ENCODE measurements at places on chromosomes 11 and 22.
A peak's percentile ranks its signal among the peaks of the same experiment; 100 is the strongest.

DNA sequence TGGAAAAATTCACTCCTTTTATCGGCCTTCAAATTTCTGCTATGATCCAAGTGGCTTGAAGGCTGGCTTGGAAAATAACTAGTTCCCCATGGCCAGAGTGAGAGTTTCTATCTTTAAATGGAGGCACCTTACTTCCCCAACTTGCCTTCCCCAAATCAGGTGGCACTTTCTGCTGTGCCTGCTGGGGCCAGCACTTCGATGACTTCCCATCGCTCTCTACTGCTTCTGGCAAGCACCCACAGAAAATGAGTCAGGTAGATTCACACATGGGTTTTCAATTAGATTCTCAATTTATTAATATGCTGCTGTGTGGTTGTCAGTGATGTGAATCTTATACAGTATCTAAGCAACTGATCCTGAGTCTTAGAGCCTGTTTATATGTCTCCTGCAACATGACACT lies 398.8 kb upstream of the RAG2 start:
- no peak for DNase-seq

DNA sequence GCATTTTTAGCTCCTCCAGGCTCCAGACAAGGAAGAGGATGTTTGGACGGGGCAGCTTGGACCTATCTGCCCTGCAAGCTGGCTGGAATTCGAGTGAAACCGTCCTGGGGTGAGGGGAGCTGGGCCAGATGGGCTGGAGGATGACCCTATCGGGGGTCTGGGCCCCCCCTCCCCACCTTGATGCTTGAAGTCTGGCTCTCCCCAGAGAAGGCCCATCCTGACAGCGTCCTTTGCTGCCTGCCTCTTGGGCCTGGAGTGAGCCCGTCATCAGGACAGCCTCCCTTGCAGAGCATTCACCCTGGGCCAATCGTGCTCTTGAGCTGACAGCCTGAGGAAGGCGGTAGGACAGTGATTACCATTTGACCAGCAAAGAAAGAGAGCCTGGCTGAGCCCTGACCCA lies 5.3 kb upstream of the PDGFB start:
- no peak for DNase-seq

GRCh38 chr22:21894799-21895198 lies 27.4 kb upstream of the MAPK1 start:
- DNase-seq, result no peak

DNA sequence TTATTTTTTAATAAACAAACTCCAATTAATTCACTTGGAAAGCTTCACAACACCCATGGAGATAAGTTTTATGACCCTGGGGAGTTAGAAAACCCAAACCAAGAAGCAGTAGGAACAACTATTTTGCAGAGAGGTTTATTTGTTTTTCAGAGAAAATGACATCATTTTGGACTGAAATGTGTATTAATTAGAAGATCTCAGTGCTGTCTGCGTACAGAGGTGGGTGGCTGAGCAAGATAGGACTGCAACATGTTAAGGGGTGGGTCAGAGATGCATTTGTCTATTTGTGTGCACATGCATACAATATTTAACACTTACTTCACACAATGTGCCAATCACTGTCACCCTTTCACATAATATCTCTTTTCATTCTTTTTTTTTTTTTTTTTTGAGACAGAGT lies 1.1 kb downstream of the SCGB1A1 start:
- no peak for DNase-seq

GRCh38 chr11:123622576-123622975 lies 31.8 kb downstream of the SCN3B start:
- DNase-seq, result no peak

DNA sequence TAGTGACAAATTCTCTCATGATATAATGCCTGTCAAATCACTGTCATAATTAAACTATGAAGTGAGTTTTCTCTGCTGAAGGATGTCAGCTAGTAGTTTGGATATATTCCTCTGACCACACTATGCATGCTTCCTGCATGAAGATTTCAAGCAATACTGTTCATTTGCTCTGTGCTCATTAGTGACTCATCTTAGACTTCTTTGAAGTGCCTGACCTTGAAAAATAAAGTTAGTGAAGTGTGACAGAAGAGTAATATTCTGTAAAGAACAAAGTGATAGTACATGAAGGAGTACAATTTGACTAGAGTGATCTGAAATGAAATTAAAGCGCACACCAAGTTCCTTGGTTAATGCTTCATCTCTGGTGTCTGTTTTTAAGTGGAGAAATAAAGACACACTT lies 629.5 kb upstream of the ANO3 start:
- no peak for DNase-seq

GRCh38 chr22:44546686-44547310 lies 48.8 kb upstream of the RTL6 start:
- DNase-seq, result no peak

GRCh38 chr11:60428517-60428916 lies 855 bp upstream of the MS4A5 start:
- DNase-seq, result no peak

DNA sequence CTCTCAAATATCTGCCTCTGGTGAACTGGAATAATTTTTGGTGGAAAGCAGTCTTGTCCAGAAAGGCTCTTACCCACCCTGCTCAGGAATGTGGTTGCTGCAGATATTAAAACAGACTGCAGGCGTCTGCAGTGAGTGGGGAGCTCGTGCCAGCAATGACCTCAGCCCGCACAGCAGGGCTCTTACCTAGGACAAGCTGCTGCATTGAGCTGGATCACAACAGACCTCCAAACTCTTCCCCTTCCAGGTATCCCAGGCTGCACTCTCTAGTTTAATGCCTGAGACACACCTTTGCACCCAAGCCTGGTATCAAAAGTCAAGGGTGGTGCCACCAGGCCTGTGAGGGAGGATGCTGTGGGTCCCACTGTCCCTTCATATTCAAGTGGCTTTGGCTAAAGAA lies 69.7 kb upstream of the CDON start:
- DNase-seq, result no peak

GRCh38 chr11:128437136-128437535 lies 150.2 kb downstream of the ETS1 start:
- DNase-seq, result no peak

DNA sequence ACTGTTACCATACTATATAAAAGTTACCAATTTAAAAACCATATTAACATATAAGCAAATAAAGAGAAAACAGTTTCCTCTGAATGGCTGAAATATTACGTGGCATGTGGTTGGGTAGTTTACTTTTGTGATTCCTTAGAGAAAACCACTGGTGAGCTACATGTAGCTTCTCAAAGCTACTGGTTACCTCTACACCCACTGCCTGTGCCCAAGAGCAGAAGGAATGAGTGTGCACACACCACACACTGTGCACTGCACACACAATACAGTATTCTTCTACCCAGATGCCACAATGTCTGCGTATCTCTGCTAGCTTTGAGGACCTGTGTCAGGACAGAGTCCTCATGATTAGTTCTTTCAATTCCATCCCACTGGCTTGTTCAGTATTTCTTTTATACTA lies 25.5 kb upstream of the YPEL1 start:
- no peak for DNase-seq

DNA sequence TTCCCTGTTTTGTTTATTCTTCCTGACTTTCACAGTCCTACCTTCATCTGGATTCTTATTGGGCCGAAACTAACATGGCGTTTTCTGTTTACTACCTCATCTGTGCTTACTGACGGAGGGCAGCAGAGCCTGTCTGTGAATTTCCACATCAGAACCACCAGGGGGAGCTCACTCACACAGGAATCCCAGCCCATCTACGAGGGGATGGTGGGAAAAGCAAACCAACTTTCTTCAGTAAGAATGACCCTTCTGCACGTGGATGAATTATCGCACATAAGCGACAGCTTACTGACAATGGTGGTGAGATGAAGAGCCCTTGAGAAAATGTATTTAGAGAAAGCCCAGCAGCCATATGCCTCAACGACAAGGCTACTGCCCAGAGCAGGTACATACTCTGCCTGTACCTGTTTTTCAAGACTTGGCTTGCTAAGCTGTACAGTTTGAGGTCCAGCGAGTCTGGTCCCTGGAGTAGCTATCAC lies 42.5 kb downstream of the LARGE2 start:
- DNase-seq, result peak; percentile 73

- DNase-seq, result no peak
Observed at GRCh38 chr11:9760193-9760575, 96.3 kb downstream of the SWAP70 start.

GRCh38 chr11:12518606-12519385 lies 141.4 kb downstream of the PARVA start:
- DNase-seq, result no peak

DNA sequence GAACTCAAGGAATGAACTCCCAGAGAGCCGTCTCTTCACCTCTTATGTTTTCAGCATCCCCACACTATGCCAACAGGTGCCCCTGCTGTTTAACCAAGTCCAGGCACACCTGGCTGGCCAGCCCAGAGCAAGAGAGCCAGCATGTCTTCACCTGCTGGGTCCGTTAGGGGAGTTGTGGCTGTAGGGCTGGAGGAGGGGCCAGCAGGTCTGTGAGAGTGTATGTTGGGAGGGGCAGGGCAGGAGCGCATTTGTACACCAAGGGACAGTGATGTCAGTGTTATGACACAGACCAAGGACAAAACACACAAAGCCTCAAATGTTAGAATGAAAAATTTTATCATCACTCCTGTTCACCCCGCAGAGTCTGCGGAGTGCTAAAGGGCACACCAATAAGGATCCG lies 5.8 kb downstream of the PATZ1 start:
- no peak for DNase-seq

DNA sequence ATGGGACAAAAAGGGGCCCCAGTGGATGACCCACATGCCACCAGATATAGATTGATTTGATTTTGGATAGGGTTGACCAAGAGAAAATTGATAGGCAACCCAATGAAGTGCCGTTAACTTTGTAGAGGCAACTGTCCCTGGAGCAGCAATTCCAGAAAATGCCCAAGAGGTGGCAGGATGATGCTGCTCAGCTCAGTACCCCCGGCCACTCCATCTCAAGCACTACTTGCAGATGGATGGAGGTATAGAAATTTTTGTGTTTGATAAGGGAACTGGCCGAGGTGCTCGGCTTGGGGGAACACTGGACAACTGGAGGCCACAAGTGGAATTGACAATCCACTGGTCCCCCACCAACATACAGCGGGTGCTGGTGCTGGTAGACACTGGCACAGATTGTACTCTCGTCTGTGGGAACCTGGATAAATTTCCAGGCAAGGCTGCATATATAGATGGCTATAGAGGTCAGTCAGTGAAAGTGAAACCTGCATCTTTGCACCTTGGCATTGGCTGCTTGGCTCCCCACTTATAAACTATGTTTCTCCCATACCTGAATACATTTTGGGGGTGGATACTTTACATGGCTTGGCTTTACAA lies 86.3 kb downstream of the CCDC83 start:
- DNase-seq, result no peak

DNA sequence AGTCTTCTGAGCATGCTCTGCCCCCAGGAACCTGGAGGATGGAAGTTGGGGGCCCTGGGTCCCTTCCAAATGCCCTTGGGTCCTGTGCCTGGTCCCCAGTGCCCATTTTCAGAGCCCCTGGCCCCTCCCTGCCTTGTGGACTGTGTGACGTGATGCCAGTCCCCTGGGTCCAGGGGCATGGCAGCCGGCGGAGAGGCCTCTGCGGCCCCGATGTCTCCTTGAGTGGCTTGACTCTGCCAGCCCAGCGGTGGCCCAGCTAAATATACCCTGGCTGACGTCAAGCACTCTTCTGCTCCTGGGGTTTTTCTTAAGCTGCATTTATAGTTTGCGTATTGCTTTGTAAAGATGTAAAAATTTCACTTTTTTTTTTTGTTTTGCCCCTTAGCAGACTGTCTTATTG lies 35.2 kb upstream of the PARVG start:
- no peak for DNase-seq

DNA sequence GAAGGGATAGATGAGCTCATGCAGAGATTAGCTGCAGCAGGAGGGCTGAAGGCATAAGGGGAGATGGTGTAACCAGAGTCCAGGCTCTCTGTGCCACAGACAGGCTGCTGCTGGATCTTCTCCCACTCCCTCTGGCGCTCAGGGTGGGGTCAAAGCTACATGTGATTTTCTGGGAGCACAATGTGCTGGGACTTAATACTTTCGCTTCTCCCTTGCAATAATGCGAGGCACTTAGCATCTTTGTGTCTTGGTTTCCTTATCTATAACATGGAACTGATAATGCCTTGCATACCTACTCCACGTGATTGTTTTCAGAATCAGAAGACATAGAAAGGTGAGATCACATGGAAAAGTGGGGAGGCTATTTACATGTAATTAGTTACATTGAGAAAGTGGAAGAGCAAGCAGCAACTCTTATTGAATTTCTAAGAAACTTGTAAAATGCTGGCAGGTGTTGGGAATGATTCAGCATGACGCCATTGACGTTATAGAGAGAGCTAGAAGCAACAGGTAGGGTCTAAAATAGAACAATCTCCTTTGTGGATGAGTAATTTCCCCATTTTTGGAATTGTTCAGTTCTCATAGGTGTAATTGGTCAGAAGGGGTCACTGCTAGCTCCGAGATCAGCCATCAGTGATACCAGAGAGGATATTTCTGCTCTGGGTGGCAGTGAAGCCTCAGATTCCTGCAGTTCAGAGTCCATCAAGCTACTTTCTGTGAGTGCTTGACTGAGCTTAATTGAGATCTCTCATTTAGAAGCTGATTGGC lies 8.2 kb upstream of the OR9I1 start:
- DNase-seq, result no peak

DNA sequence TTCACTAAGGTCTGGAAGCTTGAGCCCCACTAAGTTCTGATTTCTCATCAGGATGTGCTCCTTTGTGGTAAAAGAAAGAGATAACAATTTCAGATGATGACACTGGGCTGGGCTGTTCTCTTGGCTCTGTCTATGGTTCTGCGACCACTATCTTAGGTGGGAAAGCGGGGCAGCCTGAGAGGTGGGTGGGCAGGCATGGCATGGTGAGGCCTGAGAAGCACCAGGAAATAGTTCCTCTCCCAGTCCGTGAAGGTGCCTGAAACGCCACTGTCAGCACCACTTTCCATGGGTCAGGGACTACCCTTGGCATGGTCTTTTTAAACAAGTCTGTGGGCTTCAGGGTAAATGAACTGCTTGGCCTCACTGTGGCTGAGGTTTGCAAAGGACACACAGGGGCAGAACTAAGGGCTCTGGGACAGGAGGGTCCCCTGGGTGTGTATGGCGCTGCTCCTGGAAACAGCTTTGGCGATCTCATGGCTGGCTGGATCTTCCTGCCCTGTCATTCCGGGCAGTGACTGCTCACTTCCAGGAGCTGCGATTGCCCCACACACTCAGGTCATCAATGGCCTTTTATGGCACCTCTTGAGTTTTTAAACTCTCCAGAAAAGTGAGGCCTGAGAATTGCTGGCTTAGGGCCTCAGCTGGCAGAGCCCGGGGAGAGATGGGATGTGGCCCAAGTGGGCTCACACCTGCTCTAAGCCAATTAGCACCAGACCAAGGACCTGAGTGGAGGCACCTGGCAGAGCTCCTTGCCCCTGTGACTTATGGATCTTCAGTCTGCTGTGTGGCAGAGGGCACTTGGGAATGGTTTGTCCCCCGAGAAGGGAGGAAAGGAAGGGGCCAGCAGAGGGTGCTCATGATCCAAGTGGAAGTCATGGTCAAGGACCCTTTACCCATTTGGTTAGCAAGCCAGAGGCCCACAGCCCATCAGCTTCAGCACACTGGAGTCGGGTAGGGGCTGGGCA lies 55.6 kb upstream of the LYVE1 start:
- DNase-seq, result no peak

DNA sequence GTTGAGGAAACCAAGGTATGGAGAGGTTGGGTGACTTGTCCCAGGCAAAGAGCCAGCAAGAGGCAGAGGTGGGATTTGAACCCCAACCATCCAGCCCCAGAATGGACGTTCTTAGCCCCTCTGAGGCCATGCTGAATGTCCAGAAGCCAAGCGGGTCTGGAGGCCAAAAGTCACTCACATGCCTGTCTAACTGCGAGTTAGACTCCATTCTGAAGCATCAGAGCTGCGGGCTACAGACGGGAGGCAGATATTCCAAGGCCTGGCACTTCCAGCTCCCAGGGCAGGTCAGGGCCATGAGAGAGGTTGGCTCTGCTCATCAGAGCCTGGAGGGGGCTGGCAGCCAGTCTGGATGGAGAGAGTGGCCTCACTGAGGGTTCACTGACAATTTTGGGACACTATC lies 616.5 kb downstream of the BRD1 start:
- DNase-seq, result no peak
